Activated CD4-positive, alpha-beta memory T cell treated with anti-CD3 and anti-CD28 coated beads for 36 hours (primary cell): ENCODE measurements at places on chromosomes 5 and 9. TPM values are rescaled to one million over a fixed set of nuclear protein-coding genes. Genes with fewer than 3 reads are reported as not detected.

Gene SPATA31D3
- not detected for total RNA-seq

Gene NXNL2
- total RNA-seq, result not detected

Gene FOXD4L6
- total RNA-seq, result not detected

DNA sequence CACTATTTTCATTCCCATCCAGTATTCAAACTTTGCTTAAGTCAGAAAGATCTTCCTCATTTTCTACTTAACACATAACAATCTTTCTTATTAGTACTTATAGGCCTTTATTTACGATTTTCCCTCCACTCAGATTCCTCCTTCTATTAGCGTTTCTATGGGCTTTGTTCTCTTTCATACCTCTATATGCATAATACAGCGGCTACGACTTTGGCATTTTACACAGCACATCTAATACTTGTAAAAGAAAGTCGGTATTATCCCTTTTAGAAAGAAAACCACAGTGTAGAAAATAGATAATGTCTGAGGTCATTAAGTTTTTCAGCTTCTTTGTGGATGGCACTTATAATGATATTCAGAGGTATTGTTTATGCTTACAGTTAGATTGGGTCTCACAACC is 8.4 kb downstream of the RBM18 start:
- no peak for DNase-seq

DNA sequence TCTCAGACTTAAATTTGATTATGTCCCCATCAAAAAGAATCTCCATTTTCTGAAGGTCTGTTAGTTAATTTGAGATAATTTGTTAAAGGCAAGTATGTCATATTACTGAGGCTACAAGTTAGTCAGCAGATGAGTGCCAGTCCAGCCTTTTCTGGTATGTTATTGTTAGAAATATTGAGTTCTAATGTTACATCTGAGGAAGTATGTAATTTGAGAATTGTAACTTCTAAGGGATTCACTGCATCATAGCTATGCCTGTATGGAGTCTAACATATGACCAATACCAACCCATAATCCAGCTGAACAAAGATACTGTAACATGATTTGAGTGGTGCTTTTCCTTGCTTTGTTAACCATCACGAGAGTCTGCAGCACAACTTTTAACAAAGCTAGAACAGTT is 13.9 kb downstream of the SLC23A1 start:
- no peak for DNase-seq

- DNase-seq, result no peak
Observed at GRCh38 chr5:93577854-93578812, 2.9 kb downstream of the NR2F1-AS1 start.

DNA sequence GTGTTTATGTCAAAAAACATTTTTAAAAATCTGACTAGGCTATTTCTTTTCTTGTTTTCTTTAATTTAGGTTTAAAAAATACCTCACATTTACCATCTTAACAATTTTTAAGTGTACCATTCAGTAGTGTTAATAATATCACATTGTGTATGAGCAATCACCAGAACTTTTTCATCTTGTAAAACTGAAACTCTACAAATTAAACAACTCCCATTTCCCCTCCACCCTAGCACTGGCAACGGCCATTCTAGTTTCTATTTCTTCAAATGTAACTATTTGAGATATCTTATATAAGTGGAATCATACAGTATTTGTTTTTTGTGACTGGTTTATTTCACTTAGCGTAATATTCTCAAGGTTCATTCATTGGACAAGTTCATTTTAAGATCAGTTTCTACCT is 27.7 kb downstream of the PLCXD3 start:
- DNase-seq, result no peak

- no peak for DNase-seq
Observed at GRCh38 chr9:104944356-104944755, 16.4 kb upstream of the ABCA1 start.

DNA sequence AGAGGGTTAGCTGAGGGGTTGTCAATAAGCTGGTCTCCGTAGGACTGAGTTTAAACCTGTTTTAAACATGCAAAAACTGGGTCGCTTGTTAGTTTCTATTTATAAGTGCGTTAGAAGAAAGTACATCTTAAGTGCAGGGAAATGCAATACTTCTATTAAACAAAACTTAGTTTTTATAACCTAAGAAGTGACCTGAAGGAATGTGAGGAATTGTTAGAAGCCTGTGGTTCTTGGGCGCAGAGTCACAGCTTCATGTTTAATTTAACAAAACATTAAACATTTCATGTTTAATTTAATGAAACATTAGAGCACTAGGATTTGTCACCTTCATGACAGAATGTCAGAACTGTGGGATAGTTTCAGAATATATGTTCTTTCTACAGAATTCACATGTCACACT is 469.2 kb upstream of the WWC1 start:
- no peak for DNase-seq

GRCh38 chr9:23621188-23621587 is 204.9 kb downstream of the ELAVL2 start:
- DNase-seq, result no peak

- DNase-seq, result no peak
Observed at GRCh38 chr5:73740274-73740790, 114.3 kb downstream of the ARHGEF28 start.

DNA sequence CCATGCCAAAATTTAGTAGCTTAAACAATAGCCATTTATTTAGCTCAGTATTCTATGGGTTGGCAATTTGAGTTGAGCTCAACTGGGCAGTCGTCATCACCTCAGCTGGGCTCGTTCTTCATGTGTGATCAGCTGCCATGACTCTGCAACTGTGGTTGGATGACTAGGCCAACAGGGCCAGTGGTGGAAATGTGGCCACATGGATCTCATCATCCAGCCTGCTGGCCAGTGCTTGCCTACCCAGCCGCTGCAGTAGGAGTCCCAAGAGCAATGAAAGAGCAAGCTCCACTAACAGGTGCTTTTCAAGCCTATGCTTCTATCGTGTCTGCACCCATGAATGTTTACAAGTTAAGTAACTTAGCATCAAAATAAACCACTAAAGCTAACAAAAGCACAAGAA is 158.0 kb downstream of the ATPSCKMT start:
- DNase-seq, result no peak

DNA sequence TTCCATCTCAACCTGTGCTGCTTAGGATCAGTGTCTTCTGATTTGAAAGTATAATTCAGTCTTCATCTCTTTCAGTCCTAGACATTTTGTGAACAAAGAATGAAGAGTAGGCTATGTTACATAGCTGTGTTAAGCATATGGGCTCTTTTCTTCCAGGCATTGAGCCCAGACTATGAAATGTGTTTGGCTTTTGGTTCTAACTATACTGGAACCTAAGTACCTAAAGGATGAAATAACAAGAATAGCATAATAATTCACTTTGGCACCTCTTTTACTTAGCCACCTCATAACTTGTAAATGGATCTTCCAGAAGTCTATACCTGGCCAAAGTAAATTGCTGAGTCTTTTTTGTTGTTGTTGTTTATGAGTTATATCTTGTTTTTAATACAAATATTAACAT is 71.4 kb downstream of the SLF1 start:
- DNase-seq, result no peak

DNA sequence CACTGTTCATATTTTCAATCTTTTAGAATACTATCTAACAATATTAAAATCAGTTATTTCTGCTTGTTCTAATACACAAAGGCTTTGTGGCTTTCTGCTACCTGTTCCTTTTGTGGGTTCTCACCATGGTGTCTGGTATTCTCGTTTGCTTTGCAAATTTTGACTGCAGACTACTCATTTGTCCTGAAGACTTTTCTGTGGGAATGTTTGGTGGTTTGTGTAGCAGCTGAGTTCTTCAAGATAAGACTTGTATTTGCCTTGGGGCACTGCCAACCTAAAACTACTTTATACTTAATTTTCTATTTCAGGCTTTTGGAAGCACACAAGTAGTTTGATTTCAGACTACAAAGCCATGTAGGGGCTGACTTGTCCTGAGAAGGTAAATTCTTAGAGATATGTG is 11.1 kb downstream of the IL33 start:
- no peak for DNase-seq

- DNase-seq, result no peak
Observed at GRCh38 chr9:35656831-35657545, 831 bp downstream of the RMRP start.

DNA sequence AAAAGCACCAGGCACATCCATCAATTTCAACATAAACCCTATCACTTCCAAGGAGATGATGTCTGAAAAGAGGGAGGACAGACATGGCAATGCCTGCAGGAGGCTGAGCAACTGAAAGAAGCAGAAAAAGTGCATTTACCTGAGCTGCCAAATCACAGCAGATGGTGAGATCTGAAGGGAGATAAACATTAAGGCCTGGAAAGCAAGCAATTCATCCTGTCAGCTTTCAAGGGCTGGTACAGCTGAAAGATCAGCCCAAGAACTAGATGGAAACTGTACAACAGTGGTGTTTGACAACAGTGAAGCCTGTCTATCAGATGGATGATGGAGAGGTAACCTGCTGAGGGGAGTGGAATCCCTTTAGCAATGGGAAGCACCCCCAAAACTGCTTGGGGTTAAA is 433.2 kb upstream of the ZNF608 start:
- no peak for DNase-seq
